Stimulated activated CD8-positive, alpha-beta memory T cell treated with anti-CD3 and anti-CD28 coated beads, Interleukin-4, amount 100 ng/mL, for 1 hour (primary cell): ENCODE measurements at places on chromosomes 6 and 20.

DNA sequence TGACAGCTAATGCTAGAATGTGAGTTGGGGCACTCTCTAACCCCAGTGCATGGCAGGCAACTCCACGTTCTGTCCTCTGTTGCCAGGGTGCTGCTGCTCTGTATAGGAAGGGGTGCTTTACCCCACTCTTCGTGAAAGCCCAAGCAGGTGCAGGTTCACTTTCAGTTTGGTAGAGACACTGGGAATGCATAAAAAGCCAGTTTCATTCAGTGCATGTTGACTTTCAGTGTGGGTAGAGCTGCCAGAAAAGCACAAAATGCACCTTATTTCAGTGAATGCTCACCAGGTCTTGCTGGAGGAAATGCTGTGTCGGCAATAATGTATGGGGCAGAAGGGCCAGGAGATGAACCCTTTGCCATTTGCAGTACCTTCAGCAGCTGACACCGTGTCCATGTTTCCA, 62.1 kb upstream of the ADGRB3 start:
- DNase-seq, result no peak

DNA sequence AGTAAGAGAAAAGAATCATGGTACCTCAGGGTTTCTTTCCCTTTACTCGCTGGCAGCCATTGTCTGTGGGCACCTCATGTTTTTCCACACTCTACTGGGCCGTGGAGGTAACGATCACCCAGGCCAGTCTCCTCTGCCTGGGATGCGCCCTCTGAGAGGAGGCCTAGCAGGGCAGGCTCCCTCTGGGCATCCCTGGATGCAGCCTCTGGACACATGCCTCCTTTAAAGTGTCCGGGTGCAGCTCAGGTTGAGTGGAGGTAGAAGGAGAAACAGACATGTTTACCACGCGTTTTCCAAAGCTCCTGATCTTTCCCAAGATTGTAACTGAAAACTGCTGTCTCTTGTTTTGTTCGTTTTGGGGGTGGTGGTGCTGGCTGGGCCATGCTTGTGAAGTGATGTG, 13.8 kb upstream of the NPEPL1 start:
- no peak for DNase-seq

DNA sequence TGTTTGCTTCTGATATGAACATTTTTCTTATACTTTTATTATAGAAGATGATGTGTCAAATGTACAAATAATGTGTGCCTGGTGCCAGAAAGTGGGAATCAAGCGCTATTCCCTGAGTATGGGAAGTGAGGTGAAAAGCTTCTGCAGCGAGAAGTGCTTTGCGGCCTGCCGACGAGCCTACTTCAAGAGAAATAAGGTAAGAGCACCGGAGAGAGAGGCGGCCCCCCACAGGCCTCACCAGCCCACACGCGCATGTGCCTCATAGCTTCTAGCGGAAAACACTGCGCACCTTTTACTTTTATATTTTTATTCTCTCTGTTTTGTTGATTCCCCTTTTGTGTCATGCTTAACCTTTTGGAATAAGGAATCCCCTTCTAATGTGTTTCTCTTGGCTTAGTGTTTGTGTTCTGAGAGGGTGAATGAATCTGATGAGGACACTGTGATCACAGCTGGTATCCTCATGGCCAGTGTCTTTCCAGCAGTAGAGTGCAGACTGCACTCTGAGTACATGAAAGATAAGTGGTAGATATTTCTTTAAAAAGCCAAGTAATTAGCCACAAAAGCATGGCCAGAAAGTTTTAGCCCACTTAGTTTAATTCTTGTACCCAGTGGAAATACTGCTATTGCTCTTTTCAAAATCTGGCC, 43.6 kb downstream of the SOBP start:
- DNase-seq, result no peak

GRCh38 chr20:47454298-47455132, 47.2 kb upstream of the NCOA3 start:
- no peak for DNase-seq

- DNase-seq, result no peak
Observed at GRCh38 chr6:154125421-154125820, 86.4 kb downstream of the OPRM1 start.

DNA sequence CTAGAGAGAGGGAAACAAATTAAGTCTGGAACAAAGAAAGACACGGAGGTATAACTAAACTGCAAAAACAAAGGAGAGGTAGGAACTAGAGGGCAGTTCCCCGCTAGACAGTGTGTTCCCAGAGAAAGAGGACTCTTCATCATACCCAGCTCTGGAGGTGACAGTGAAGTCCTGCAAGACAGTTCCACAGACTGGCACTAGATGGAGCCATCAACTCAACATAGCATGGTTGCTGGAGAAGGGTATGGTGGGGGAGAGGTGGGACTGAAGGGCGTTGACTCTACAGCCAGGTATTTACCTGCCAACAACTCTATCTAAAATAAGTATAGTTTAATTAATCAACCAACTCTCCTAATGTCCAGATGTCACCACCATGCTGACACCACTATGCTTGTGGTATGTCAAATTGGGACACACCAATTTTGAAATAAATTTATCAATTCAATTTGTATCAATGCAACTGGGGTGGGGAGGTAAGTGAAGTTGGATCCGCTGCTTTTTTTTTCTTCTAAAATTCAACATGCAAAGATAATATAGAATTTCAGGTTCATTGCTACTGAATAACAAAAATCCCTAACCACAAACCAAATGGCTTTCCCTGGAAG, 9.7 kb downstream of the BACH2 start:
- DNase-seq, result no peak

- DNase-seq, result no peak
Observed at GRCh38 chr6:130055271-130055670, 36.9 kb downstream of the L3MBTL3 start.

GRCh38 chr6:79622364-79622763, 8.8 kb upstream of the SH3BGRL2 start:
- DNase-seq, result no peak

DNA sequence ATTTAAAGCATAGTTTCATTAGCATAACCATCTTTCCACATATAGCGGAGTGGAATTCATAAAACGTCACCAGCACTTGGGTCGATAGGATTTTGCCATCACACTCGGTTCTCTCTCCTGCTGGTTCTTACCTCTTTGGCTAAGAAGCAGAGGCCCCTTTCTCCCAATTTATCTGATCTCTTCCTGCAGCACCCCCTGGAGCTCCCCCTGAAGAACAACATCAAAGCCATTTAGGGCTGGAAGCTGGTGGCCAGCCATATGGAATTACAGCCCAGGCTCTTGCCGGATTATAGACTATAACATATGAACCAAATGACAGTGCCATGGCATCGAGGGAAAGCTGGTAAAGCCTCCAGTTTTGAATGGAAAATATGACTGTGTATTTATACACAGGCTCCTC, 6.4 kb upstream of the KIF6 start:
- DNase-seq, result no peak

GRCh38 chr6:6003621-6004366, 2.9 kb downstream of the NRN1 start:
- DNase-seq, result no peak

DNA sequence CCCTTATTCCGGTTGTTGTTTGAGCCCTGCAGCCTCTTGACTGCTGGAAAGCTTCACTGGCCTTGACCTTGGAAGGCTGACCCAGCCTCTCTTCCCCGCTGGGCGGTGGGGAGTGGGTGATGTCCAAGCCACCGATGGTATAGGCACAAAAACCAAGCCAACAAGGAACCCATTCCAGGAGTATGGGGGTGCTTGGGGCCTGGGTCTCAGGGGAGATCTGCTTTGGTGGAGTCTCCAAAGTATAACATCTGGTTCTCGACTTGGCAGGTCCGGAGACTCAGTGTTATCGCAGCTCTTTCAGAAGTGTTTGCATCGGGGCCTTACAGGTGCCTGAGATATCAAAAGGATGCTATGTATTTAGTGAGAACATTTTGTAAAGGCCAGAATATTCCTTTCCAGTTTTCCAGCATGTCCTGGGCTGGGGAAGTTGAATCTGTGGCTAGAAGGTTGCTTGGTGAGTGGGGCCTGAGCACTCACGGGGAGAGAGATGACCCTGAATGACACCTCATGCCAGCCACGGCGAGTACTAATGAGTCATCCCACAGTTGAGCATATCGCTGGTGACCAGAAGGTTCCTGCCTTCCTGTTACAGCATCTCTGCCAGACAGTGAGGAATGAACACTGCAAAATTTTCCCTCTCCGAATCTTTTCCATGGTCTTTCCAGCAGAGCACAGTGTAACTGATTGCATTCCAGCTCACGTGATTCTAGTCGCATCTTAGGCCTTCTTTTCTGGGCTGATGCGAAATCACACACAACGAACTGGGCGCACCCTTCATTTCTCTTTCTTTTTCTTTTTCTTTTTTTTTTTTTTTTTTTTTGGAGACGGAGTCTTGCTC, 133.9 kb downstream of the ZDHHC14 start:
- no peak for DNase-seq

DNA sequence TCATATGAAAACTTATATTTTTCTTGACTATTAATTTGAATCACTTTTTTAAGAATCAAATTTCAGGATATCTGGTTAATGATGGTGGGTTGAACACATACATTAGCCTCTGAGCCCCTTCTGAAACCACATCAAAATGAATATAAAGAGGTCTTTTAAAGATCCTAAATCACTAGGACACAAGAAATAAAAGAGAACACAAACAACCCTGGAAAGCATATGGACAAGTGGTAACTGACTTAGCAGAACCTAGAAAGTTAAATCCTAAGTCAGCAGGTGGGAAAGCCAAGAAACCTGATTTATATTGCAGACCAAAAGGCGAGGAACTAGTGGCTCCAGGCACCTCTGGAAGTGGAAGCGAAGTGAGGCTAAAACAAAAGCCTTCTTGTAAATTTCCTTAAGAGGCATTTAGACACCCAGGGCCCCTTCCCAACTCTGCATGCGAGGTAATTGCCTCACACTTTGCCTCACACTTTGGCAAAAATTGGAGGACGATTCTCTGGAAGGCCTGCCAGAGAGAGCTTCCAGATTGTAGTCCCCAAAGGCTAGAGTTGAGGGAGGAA, 293.9 kb downstream of the KHDC1L start:
- no peak for DNase-seq

DNA sequence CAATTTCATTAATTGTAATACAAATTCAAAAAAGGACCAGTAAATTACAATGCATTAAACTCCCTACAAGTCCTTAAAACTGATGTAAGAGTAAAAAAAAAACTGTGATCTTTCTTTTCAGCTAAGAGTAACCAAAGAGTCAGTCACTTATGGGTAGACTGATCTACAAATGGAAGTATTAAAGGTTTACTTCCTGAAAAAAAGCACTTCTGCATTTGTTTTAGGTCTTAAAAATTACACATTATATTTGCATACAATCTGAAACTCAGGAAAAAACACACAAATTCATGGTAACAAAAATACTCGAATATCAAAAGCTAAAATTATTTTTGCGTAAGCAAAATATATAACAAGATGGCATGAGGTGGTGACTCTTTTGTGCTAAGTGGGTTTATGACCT, 23.5 kb downstream of the USP49 start:
- DNase-seq, result no peak

- DNase-seq, result no peak
Observed at GRCh38 chr6:130282234-130282995, 59.7 kb upstream of the SAMD3 start.

GRCh38 chr6:132570221-132570777, at the start of gene TAAR6:
Gene TAAR6, plus strand, starts transcription at chr6:132570322. Its CDS starts 0 bp downstream, at chr6:132570322.
- DNase-seq, result no peak

GRCh38 chr20:47691625-47692024, 93.7 kb downstream of the SULF2 start:
- no peak for DNase-seq

DNA sequence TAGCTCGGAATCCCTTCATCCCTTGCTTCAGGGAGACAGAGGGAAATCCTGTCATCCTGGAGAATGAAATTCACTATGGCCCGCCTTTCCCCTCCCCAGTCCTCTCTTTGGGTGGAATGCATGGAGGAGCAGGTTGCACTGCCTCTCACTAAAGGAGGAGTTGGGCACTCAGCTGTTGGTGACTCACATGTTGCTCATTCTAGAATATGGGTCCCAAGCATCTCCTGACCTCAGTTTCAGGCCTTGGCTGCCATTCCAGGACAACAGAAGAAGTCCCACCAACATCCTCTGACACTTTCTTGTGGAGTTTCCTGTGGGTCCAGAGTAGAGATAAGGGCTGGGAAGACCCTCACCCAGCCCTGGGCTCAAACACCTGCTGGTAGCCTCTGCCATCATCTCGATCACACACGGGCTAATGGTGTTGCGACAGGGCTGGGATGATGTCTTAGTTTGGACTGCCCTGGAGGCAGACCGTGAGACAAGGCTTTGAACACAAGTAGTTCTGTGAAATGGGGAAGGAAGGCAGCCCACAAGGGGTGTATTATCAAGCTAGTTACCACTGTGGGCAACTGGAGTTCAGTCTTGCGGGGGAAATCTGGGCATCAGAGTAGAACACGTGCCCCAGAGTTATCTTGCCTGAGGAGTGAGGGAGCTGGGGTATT, 52.4 kb upstream of the RNF24 start:
- no peak for DNase-seq

- no peak for DNase-seq
Observed at GRCh38 chr6:167576050-167576741, 250.5 kb upstream of the AFDN start.

GRCh38 chr6:132872923-132873322, 58.6 kb downstream of the RPS12 start:
- DNase-seq, result no peak

- DNase-seq, result no peak
Observed at GRCh38 chr20:2312876-2313275, 17.1 kb downstream of the TGM3 start.

DNA sequence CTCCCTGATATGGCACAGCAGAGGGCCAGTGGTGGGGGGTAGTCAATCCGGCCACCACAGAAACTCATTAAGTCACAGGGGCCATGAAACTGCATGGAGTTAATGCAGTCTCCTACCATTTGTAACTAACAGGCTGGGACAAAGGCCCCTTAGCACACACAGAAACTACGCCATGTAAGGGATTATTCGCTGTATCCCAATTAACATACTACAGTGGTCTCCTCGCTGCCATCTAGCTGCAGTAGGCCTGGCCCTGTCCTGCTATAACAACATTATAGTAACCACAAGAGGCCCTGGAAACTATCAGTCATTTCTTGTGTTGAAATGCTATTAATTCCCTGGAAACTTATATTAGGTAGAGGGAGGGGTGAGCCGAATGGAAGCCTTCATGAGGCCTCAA, 72.3 kb upstream of the CCN2 start:
- DNase-seq, result no peak

DNA sequence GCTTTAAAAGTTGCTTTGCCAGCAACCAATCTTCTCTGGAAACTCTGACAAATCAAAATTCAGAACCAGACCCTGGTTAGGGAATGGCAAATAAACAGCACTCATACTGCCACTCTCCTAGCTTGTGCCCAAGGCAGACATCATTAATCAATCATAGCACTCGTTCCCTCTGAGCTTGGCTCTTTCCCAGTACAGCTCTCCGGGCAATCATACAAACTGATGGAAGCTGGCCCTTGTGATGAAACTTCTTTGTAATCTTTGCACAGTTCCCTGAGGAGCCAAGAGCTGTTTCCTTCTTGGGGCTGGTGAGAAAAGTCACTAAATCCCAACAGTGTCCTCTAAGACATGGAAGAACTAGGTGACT, 34.7 kb downstream of the KIAA1755 start:
- no peak for DNase-seq

GRCh38 chr6:88443554-88443953, 277.4 kb upstream of the CNR1 start:
- DNase-seq, result no peak

GRCh38 chr6:79384845-79385244, 150.4 kb upstream of the HMGN3 start:
- DNase-seq, result no peak
